Activated CD4-positive, alpha-beta T cell treated with anti-CD3 and anti-CD28 coated beads for 24 hours (primary cell): ENCODE measurements at places on chromosomes 6 and 20.

GRCh38 chr6:7230327-7230691, 82.7 kb downstream of the SSR1 start:
- no peak for DNase-seq

GRCh38 chr6:9851541-9852380, 563.1 kb downstream of the TFAP2A start:
- no peak for DNase-seq

- no peak for DNase-seq
These were observed 92.5 kb upstream of the NXT1 start for GRCh38 chr20:23257848-23258746.

- no peak for DNase-seq
These were observed 127.5 kb downstream of the SASH1 start for GRCh38 chr6:148470156-148470555.

DNA sequence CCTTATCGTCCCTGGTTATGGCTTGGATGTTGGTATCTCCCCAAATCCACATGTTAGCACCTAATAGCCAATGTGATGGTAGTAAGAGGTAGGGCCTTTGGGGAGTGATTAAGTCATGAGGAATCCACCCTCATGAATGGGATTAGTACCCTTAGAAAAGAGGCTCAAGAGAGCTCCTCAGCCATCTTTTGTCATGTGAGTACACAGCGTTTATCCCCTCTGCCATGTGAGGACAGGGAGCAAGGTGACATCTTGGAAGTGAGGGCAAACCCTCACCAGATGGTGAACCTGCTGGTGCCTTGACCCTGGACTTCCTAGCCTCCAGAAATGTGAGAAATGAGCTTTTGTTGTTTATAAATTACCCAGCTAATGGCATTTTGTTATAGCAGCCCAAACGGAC, 16.1 kb upstream of the SIRPB2 start:
- DNase-seq: no peak

DNA sequence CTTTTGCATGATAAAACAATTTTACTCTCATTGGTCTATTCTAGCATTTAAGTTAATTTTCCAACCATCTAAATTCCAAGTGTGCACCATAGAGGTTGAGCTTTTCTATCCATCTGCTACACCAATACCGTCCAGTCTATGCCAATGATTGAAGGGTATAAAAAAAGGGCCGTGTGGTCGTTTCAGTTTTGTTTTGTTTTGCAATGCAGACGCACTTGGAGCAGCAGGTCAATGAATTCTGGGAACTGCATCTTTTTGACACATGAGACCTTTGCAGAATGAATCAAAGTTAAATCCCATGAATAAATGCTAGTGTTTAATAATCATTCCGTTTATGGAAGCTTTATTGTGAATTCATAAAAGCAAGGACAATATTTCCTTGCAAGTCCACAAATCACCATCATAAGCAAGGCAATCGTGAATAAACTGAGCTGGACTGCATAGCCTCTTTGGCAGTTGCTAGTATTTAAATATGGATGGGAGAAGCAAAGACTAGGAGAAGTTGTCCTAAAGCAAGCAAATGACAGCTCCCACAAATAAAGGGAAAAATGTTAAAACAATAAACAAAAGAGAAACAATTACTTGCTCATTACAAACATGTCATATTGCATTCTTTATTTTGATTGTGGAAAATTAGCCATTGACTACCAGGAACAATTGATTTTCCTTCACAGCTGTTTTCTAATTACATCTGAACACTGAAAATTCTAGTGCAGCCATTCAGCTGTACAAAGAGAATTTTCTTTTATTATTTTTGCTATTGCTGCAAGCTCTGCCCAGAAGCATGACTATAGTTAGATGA, 649.7 kb upstream of the GJE1 start:
- no peak for DNase-seq

DNA sequence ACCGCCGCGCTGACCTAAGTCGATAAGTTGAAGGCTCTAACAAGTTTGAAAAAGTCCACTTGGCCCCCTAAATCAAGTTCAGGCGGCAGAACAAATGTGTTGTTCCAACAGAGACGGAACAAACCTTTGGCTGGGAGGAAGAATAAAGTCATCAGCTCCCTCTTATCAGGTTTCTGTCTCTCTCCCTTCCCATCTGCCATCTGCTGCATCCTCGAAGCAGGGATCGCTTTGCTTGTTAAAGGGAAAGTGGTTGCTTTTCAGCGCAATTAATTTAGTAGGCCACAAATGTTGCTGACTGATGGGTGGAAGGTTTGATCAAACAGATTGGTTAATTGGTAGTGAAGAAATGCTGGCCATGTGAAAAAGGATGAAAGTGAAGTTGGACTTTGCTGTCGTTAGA, 64.3 kb downstream of the CDH4 start:
- DNase-seq: no peak

- no peak for DNase-seq
These were observed 1586.7 kb downstream of the HACE1 start for GRCh38 chr6:103273048-103273447.
